M059J (cell line): ENCODE measurements at places on chromosomes 3 and 15. TPM values are rescaled to one million over a fixed set of nuclear protein-coding genes. Genes with fewer than 3 reads are reported as not detected.

- DNase-seq = peak; percentile 59
Observed at GRCh38 chr3:48232734-48233133, 8.2 kb upstream of the ZNF589 start.

GRCh38 chr3:151890721-151891141 lies 17.3 kb downstream of the SUCNR1 start:
- peak; percentile 73 for DNase-seq

DNA sequence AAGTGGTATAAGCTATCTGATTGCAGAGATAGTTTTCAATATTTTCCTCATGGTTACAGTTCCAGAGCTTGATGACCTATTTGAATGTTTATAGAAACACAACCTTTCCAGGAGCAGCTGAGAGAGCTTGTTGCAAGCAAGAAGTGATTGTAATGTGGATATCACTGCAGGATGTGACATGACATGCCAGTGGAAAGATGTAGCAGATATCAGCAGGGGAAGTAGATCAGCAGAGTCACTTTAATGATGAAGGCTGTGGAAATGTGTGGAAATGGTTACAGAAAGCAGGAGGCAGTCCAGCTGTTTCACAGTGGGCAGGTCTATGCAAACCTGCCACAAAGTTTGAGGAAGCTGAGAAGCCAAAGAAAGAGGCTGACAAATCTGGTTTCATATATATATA lies 21.0 kb downstream of the TMEM158 start:
- DNase-seq = peak; percentile 68

DNA sequence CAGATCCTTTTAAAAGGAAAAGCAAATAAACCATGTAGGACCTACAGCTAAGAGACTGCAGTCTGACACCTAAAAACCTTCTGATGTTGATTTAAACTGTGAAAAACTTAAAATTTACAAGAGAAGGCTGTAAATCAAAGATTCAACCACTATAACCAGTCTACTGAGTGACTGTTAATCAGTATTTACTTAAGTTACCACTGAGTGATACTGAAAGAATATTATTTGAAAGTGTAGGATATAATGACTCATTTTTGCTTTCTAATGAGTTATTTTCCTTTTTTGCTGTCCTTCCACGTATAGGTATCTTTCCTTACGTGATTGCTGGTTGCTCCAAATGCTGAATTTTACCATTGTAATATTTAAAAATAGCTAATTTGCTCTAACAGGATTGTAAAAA lies 44.6 kb downstream of the RFX7 start:
- DNase-seq = no peak

- DNase-seq = no peak
Observed at GRCh38 chr3:31133541-31133940, 239.1 kb upstream of the GADL1 start.

Gene MAPK6
- 65.2 and 71.6 TPM in 2 replicates for total RNA-seq

- peak; percentile 95 for DNase-seq
Observed at GRCh38 chr3:173977747-173978146, 580.2 kb downstream of the NLGN1 start.

DNA sequence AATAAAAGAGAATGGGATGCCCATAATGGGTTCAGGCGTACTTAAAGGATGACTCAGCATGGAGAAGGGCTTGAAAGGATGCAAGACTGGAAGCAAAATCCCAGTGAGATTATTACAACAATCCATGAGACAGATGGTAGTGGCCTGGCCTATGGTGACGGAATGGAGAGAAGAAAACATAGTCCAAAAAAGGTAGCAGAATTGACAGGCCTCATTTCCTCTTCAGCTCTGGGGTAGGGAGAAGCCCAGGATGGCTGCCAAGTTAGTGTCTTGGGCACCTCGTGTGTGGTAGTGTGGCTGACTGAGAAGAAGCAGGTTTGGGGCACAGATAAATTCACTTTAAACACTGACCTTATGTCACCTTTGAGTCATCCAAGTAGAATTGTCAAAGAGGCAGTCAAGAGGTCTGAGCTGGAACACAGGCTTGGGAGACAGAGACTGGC lies 18.1 kb downstream of the MB21D2 start:
- DNase-seq = peak; percentile 100

GRCh38 chr15:49751191-49751590 lies 130.3 kb downstream of the DTWD1 start:
- DNase-seq = no peak

GRCh38 chr3:65558826-65559225 lies 479.9 kb downstream of the MAGI1 start:
- no peak for DNase-seq

DNA sequence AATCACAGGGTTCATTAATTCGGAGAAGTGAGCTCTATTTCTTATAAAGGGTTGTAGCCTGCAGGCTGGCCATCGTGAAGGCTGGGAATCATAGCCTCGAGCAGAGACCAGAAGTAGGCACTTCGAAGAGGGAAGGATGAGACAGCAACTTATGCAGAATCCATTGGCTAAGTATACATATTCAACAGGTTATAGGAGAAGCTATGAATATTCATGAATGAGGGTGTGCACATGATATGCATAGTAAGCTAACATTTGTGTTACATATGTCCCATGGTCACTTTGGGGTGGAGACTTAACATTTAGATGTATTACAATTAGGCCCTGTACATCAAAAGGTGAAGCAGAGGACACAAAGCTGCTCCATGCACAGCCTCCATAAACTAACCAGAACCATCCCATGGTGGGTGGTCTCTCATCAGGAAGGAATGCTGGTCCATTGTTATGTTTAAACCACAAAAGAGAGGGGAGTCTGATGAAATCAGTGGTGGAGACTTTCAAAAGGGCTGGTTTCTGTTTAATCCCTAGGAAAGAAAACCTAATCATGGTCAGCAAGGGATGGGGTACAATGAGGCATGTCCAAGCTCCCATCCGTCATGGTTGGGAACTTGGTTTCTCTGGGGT lies 80.8 kb upstream of the FHIT start:
- no peak for DNase-seq
